ENCODE measurements at places on chromosomes 4 and X.

- DNase-seq: no peak
These were observed 53.8 kb upstream of the TBC1D14 start for GRCh38 chr4:6855692-6856297.

- no peak for DNase-seq
These were observed 6.3 kb downstream of the UBA6 start for GRCh38 chr4:67694662-67695061.

DNA sequence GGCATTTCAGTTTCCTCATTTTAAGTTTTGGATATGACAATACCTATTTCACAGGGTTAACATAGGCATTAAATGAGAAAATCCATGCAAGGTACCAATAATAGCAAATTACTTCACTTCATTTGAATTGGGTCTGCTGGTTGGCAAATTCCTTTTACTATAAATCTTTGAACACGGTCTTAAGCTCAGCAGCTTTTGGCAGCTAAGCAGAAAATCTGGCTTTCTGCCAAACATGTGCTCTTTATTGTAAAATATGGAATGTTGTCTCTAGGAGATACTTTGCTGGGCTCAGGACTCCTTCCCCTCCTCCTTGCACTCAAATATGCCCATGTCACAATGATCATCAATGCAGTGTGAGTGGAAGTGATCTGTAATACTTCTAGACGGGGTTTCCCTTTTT is 16.8 kb upstream of the DMP1 start:
- DNase-seq: no peak

- no peak for DNase-seq
These were observed at the start of gene SLC7A11 for GRCh38 chr4:138242076-138242833. Gene SLC7A11, minus strand, starts transcription at chr4:138242349. Its CDS starts 280 bp downstream, at chr4:138242069.

DNA sequence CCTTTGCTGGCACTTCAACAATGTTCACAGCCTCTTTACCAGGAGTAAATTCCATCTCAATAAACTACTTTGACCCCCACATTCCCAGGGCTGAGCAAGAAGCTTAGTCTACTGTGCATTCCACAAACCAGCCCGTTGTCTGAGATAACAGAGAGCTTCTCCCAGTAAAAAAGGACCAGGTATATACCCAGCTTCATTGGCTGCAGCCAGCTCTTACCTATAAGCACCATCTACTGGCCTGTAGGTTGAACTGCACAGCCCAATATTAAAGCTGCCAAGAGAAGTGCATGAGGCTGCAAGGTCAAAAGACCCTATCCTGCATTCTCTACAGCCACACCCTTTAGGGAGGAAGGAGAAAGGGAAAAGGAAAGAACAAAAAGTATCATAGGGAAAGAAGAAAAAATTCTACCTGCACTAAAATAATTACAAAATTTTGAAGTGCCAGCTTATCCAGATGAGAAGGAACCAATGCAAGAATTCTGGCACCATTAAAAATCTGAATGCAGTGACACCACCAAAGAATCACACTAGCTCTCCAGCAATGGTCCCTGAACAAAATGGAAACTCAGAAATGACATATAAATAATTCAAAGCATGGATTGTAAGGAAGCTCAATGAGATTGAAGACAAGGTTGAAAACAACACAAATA is 45.7 kb upstream of the INTU start:
- DNase-seq: no peak

- DNase-seq: no peak
These were observed 7.9 kb downstream of the TRIM2 start for GRCh38 chr4:153211986-153212728.

DNA sequence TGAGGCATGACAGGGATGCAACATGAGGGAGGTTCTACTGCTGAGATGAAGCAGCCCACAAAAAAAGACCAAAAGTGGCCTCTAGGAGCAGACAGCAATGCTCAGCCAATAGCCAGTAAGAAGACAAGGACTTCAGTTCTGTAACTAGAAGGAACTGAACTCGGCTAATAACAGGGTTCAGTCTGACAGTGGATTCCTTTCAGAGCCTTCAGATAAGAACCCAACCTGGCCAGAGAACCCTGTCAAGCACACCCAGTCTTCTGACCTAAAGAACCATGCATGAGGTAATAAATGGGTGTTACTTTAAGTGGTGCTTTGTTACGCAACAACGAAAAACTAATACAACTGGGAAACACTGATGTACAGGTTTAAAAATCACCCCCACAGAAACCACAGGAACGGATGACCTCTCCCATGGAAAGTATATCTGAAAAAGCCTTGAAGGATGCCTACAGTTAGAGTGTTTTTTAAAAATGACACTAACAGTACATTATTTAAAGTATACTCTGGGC is 94.6 kb downstream of the PAPSS1 start:
- no peak for DNase-seq

DNA sequence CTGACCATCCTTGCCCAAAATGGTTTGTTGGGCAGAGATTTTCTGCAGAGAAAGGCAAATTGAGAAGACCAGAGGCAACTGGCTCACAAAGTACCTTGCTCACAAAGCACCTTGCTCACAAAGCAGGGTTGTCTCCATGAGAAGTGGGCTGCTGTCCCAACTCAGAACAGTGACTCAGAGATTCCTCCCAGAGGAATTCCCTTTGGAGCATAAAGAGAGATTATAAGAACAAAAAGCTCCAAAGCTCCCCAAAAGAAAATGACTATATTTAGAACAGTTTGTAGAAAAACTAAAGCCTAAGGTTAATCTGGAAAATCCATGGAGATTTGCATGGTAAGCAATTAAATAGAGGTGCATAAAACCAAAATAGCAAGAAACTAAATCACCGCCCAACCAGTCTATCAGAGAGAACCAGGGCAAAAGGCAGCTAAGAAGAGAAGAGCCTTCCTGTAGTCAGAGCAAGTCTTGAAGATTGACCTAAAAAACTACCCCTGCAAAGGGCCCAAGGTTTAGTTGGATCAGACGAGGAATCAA is 731.4 kb downstream of the FAT4 start:
- no peak for DNase-seq

GRCh38 chr4:169099771-169100180 is 89.7 kb upstream of the CBR4 start:
- no peak for DNase-seq

GRCh38 chrX:133892337-133892736 is 93.1 kb downstream of the GPC3 start:
- no peak for DNase-seq

DNA sequence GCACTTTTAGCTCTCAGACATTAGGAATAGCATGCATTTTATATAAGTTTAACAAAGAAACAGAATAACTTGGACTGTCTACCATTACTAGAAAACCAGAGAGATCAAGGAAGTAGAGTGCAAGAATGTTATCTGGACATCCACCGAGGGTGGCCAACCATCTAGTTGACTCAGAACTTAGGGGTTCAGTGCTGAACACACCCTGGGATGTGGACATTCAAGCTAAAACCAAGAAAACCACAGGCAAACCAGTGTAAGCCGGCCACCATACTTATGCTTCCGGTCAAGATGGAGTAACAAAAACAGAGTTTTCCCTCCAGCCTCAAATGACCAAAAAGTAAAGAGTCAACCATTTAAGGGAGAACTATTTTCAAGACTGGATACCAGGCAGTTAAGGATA is 181.4 kb upstream of the MXRA5 start:
- DNase-seq: no peak
